ENCODE measurements at places on chromosomes 1 and 21.

DNA sequence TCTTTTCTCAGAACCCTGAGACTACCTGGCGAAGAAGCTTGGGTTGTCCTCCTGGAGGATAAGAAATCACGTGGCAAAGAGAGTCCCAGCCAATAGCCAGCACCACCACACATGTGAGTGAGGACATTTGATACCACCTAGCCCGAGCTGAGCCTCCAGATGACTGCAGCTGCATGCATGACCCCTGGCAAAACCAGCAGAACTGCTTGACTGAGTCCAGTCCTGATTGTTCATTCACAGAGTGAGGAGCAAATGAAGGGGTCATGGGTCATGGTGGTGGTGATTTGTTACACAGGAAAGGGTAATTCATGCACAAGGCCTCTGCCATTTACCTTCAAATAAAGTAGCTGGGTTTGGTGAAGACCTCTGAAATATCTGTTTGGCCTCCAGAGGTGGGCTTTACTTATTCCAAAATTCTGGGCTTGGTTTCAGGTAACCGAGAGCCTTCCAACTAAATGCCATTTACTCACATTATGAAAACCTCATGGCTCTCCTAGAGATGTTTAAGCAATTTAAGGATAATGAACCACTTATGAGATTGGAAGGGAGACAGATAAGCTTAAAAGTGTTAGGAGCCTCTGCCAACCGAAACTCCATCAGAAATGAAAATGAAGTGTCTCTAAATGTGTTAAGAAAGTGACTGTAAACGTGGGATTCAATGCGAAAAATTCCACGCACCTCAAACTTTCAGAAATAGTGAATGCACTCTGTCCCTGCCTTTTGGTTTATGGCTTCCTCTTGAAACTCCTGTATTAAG lies 163.3 kb downstream of the SLC35F3 start:
- no peak for DNase-seq

DNA sequence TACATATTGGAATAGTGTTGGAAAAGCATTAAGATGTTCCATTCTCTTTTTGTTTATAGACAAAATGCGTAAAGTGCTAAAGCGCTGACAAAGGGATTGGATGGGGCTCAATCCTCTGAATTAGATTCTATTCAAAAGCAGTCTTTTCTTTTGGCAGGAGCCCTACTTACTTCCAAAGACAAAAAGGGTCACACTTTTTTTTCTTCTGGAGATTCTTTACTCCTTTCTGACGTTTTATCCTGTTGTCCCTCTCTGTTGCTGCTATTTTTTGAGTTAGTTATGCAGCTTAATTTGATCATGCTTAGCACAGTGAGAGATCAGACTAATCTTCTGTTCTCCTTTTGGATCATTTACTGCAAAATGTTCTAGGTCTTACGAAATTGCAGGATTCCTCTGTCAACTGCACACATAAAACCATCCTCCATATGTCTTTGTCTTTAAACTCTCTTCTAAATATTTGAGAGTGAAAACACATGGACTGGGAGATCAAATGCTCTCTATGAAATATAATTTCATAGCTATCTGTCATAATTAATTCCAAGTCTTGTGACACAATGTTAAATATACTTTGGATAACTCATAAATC lies 656.4 kb upstream of the ADGRL2 start:
- no peak for DNase-seq

DNA sequence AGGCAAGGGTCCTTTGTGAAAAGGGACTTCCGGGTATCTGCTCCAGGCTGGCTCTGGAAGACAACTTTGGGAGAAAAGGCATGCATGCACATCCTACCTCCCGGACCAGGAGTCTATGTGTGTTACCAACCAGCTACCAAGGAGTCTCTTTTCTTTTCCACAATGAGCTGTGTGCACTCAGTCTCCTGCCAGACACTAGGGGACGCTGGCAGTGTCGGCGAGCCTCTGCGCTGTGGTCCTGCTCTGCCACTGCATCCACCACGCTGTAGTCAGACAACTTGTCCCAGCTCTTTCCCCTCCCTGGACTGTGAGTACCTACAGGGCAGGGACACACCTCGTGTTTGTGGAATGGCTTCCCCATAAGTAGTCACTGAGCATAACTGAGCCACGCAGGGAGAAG lies 5.1 kb upstream of the SSR2 start:
- DNase-seq: no peak

DNA sequence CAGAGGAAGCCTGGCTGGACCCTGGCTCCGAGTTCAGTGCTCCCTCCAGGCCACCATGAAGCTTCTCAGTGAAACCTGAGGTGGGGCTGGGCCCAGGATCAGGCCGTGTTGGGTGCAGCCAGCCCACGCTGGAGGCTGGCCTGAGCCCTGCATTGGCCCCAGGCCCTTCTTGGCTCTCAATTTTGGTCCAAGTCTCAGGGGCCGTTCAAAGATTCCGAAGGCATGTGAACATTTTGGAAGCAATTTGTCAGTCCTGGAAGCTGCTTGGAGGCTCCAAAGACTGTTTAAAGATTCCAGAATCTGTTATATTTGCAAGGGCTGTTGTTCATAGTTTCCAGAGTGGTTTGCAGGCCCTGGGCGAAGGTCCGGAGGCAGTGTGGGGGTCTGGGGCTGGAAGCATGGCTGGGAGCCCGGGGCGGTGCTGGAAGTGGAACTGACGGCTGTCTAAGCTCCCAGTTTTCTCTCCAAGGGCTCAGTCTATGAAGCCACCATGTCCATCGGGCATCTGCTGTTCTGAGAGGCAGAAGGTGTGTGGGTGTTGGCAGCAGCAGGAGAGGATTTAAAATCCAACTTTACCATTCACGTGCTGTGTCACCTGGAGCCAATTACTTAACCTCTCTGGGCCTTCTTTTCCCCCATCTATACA lies 104.9 kb downstream of the EPHB2 start:
- DNase-seq: no peak

- no peak for DNase-seq
These were observed 38.5 kb upstream of the AK4 start for GRCh38 chr1:65109487-65109886.

GRCh38 chr1:47198214-47198613 lies 8.4 kb upstream of the PDZK1IP1 start:
- DNase-seq: no peak

- no peak for DNase-seq
These were observed 14.7 kb downstream of the WNT3A start for GRCh38 chr1:228021355-228022030.

DNA sequence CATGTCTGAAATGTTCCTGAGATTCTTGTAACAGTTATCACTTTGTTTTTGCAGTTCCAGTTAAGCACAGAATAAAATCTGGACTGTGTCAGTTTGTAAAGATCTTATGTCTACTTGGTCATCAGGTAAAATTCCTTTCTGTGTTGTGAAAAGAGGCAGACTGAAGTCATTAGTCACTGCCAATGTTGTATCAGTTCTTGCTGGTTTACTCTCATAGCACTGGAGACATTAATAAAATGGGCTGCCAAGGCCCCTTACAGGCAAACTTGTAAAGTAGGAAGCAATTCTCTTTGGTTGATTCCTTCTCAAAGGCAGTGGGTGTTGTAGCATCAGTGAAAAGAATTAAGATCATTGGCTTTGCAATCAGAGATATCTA lies 61.4 kb upstream of the ST6GALNAC3 start:
- no peak for DNase-seq

DNA sequence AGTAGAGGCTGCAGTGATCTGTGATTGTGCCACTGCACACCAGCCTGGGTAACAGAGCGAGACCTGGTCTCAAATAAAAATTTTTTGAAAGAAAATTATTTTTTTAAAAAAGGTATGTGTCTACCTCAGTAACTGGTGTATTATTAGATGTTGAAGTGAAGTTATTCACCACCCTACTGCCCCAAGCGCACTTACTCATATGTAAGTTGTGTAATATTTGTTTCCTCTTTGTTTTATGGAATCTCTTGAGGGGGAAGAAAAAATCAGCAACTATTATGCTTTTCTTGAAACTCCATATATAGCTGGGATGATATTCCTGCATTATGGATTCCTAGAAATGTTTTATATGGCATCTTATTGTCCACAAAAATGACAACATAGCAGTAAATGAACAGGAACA lies 21.3 kb downstream of the RBM15 start:
- DNase-seq: no peak

GRCh38 chr1:59487335-59488031 lies 190.6 kb downstream of the FGGY start:
- DNase-seq: no peak

- DNase-seq: no peak
These were observed 99.8 kb upstream of the PRMT6 start for GRCh38 chr1:106956721-106957120.

DNA sequence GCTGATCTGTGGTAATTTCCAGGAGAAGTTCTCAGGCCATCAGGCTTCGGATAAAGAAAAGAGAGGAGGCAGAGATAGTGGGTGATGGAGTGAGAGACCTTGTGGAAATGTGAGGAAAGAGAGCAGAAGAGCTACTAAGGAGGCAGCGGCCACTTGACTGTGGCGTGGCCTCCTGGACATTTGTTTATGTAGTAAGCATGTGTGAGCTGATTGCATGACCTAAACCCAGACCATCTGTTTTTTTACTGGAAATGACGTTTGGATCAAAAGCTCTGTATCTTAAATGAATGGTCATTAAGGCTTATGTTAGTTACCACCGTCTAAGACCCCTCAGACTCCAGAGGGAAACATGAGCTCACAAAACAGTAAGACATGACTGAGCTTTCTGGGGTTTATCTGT lies 13.6 kb downstream of the ATP1B1 start:
- DNase-seq: no peak

- no peak for DNase-seq
These were observed 61.4 kb downstream of the CD247 start for GRCh38 chr1:167456926-167457325.

GRCh38 chr1:94275083-94275482 lies 37.7 kb upstream of the ARHGAP29 start:
- DNase-seq: no peak

- no peak for DNase-seq
These were observed 21.8 kb downstream of the YBX1 start for GRCh38 chr1:42703888-42704464.

- no peak for DNase-seq
These were observed 25.0 kb downstream of the PLXNA2 start for GRCh38 chr1:208219098-208219658.

GRCh38 chr1:19620786-19621185 lies 23.3 kb upstream of the NBL1 start:
- DNase-seq: no peak

- no peak for DNase-seq
These were observed 113.6 kb upstream of the VAMP3 start for GRCh38 chr1:7657287-7658016.

DNA sequence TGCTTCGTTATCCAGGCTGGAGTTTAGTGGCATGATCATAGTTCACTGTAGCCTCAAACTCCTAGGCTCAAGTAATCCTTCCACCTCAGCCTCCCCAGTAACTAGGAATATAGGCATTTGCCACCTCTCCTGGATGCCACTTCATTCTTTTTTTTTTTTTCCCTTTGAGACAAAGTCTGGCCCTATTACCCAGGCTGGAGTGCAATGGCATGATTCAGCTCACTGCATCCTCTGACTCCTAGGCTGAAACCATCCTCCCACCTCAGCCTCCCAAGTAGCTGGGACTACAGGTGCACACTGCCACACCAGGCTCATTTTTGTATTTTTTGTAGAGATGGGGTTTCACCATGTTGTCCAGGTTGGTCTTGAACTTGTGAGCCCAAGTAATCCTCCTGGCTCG lies 19.3 kb downstream of the OSBPL9 start:
- no peak for DNase-seq

GRCh38 chr21:21187579-21187978 lies 189.4 kb downstream of the NCAM2 start:
- DNase-seq: no peak

GRCh38 chr1:50048791-50049190 lies 25.0 kb upstream of the AGBL4 start:
- no peak for DNase-seq

- no peak for DNase-seq
These were observed 62.3 kb downstream of the GRIK3 start for GRCh38 chr1:36971852-36972618.

DNA sequence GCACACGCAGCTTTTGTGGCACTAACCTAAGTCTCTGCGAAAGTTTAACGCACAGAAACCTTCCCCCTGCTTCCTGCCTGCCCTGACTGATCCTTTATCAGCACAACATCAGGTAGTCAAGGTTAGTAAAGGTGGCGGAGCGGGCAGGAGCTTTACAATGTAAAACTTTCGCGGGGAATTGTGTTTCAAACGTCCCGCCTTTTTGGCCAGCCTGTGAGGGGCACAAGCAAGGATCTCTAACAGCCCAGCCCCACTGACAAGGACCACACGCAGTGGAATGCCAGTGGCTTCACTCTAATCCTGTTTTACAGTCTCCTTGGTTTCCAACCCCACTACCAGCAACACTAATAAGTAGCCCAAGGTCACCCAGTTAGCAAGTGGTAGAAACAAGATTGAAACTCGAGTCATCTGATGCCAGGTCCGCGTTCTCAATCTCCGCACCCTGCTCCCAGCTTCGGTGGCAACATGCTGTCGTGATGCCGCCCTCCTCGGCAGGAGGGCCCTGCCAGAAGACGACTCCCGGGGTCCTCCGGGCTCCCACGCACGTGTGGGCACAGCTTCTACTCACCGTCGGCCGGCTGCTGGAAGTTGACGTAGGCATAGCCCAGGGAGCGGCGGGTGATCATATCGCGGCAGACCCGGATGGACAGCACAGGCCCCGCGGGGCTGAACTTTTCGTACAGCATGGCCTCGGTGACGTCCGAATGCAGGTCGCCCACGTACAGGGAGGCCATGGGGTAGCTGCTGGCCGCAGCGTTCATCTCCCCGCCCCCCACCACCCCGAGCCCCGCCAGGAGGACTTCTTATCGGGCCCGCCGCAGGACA lies 1.2 kb downstream of the PABPC4 start:
- no peak for DNase-seq

DNA sequence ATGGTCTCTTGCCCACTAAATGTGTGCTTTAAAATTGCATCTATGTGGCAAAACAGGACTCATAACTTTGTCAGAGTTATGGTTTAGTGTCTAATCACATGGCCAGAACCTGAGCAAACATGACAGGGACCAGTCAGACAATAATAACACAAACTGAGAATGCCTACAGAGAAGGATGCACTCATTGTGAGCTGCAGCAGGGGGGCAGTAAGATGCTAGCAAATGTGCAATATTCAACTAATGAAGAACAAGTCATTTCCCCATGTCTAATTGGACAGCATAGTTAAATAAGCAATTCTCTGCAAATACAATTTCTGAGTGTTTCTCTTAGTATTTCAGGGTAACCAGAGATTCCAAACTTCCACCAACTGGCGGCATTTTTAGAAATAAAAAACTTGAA lies 30.8 kb downstream of the SPAG17 start:
- DNase-seq: no peak

GRCh38 chr1:147541672-147542568 lies 619 bp downstream of the BCL9 start:
- DNase-seq: no peak
